ENCODE measurements at places on chromosomes 5 and 9.
A peak's percentile ranks its signal among the peaks of the same experiment; 100 is the strongest.

GRCh38 chr5:143110591-143110990 lies 292.9 kb downstream of the NR3C1 start:
- H3K36me3 ChIP-seq, result no peaks in the 10 kb centered on the region
- H3K4me1 ChIP-seq, result peaks cover 4% of the 10 kb centered on the region
- no peak overlapping the region for H3K4me3 ChIP-seq

DNA sequence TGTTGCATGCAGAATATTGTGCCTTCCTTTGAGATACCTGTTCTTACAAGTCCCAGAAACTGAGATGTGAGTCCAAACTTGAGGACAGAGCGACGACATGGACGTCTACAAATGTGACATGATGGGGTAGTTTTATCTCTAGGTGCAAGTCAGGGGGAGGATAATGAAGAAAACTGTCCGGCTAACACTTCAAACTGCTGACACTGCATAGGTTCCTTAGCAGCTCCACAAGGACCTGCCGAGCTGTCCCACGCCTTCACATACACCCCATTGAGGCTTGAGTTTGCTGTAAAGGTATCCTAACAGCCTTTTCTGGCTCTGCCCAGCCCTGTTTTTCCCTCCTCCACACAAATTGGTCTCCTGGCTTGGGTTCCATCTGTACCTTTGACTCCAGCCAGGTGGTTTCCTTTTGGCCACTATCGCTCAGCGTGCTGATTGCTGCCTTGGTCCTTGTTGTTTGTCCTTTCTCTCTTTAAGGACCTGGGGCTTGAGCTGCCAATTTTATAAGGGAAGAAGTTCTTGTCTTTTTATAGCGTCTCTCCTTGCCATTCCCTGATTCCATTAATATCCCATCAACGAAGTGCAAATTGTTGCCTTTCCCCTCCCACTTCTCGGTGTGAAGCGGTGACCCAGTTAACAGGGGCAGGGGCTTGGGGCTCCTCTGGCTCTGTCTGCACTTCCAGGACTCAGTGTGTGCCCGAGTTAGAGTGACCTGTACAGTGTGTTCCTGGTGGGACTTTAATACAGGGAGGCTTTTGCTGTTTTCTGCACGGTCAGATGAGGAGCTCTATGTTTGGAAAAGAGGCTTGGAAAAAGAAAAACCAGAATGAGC lies 100.3 kb downstream of the PCSK1 start:
- H3K27me3 ChIP-seq, result no peaks in the 10 kb centered on the region
- no peak for DNase-seq

- H3K4me3 ChIP-seq, result peak overlapping the region; percentile 18
- H3K36me3 ChIP-seq, result no peaks in the 10 kb centered on the region
- no peak for DNase-seq
- H3K27me3 ChIP-seq, result no peaks in the 10 kb centered on the region
Measured at GRCh38 chr5:160198841-160199409, 30.4 kb upstream of the FABP6 start.

DNA sequence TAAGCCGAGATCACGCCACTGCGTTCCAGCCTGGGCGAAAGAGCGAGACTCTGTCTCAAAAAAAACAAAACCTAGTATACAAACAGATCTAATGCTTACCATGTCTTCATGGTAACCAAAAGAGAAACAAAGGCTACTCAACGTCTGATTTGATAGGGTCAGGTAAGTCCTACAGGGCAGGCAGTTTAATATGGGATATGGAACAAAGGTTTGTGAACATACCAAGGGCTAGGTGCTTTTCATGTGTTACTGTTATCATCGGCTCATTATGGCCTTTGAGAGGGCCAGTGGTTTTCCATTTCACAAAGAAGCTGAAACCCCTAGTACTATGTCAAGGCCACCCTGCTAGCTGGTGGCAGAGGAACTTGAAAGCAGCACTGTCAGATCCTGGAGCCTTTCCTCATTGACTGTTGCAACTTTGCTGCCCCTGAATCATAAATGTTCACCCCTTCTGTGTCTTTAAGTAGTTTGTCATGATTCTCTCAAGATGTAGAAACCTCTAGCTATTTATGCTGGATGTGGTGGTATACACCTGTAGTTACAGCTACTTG lies 5.1 kb downstream of the IQGAP2 start:
- H3K4me3 ChIP-seq, result no peak overlapping the region
- no peak for DNase-seq
- H3K27ac ChIP-seq, result no peak overlapping the region
- no peaks in the 10 kb centered on the region for H3K36me3 ChIP-seq
- no peaks in the 10 kb centered on the region for H3K27me3 ChIP-seq

DNA sequence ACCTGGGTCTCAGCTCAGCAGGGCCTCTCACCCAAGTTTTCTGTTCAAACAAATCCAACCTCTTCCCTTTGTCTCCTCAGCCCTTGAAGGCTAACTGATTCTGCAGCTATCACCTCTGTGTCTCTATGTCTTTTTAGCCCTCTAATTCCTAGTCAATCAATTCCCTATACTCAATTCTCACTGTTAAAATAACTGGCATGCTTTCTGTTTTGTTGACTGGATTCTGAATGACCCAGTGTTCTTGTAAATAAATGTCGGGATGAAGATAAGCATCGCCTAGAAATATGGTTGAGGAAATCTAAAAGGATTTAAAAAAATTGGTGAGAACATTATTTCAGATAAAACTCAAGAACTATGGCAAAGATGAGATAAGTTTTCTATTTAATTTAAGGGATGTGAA lies 210.2 kb downstream of the ICE1 start:
- no peaks in the 10 kb centered on the region for H3K4me1 ChIP-seq
- H3K27me3 ChIP-seq, result no peaks in the 10 kb centered on the region
- DNase-seq, result no peak
- no peaks in the 10 kb centered on the region for H3K36me3 ChIP-seq
- H3K27ac ChIP-seq, result no peak overlapping the region

DNA sequence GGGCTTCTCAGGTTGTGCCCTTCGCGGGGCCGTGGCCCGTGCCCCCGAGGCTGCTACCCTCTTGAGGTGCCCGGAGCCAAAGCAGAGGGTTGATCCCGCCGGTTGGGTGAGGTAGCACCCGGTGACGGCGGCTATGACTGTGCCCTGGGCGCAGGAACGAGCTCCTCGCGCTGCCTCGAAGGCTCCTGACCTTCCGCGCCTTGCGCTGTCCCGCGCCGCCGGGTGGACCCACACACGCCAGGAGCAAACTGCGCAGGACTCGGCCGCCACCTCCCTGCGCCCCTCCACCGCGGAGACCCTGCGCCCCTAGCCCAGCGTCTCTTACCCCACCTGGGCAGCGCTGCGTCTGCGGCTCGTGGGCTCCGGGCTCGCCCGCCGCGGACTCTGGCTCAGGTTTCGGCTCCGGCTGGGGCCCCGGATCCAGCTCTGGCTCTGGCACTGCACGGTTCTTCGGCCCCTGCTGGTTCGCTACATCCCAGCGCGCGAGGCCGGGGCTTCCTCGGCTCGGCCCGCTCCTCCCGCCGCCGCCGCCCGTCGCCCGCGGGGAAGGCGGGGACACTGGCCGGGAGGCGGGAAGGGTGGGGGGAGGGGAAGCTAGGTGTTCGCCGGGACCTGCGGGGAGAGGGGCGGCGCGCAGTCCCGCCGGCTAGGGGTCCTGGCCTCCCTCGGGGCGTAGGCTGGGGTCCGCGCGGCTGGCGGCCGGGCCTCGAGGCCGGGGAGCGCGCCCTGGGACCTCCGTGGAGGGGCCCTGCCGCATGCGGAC lies 5.4 kb upstream of the PITX1 start:
- no peak for DNase-seq
- H3K27me3 ChIP-seq, result peaks cover 95% of the 10 kb centered on the region
- H3K4me1 ChIP-seq, result peaks cover 28% of the 10 kb centered on the region
- H3K4me3 ChIP-seq, result peak overlapping the region; percentile 50

- no peak overlapping the region for H3K27ac ChIP-seq
- no peak for DNase-seq
- H3K4me1 ChIP-seq, result peaks cover 11% of the 10 kb centered on the region
- no peaks in the 10 kb centered on the region for H3K27me3 ChIP-seq
- H3K4me3 ChIP-seq, result no peak overlapping the region
- no peaks in the 10 kb centered on the region for H3K36me3 ChIP-seq
Measured at GRCh38 chr5:87074072-87074471, 193.6 kb upstream of the RASA1 start.

DNA sequence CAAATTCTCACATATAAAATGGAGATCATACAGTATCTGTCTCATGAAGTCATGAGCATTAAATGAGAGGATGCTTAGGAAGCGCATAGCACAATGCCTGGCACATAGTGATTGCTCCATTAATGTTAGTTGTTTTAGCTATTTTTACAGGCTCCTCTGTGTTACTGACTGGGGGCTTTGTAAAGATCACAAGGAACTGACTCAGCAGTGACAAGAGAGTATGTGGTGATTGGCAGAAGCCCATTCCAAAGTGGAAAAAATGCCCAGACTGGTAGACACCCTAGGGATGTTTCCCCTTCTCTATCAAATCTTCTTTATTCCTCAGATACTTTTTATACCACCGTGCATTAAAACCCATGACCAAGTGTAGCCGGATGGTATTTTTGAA lies 33.5 kb downstream of the ABLIM3 start:
- H3K36me3 ChIP-seq, result no peaks in the 10 kb centered on the region
- no peak for DNase-seq
- H3K4me1 ChIP-seq, result no peaks in the 10 kb centered on the region
- no peaks in the 10 kb centered on the region for H3K27me3 ChIP-seq

GRCh38 chr5:39137819-39138451 lies 63.7 kb upstream of the RICTOR start:
- no peaks in the 10 kb centered on the region for H3K4me1 ChIP-seq
- DNase-seq, result no peak
- H3K27ac ChIP-seq, result no peak overlapping the region
- H3K27me3 ChIP-seq, result no peaks in the 10 kb centered on the region

DNA sequence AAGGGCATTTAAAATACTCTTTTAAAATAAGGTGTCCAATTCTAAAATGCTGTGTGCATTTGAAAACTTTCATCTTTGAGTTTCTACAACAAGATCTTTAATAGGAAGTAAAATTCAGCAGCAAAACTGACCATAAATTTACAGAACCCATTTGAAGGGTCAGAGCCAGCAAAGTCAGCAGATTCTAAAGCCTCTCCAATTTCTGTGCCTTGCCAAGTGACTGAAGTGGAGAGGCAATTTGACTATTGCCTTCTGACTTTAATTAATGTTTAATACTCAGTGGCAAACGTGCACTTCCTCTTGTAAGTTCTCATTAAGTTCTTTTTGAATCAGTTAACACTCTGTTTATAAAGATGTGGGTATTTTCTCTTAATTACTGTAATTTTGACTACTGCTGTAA lies 155.2 kb downstream of the BAAT start:
- H3K4me1 ChIP-seq, result no peaks in the 10 kb centered on the region
- H3K36me3 ChIP-seq, result no peaks in the 10 kb centered on the region
- H3K4me3 ChIP-seq, result no peak overlapping the region
- no peak overlapping the region for H3K27ac ChIP-seq

DNA sequence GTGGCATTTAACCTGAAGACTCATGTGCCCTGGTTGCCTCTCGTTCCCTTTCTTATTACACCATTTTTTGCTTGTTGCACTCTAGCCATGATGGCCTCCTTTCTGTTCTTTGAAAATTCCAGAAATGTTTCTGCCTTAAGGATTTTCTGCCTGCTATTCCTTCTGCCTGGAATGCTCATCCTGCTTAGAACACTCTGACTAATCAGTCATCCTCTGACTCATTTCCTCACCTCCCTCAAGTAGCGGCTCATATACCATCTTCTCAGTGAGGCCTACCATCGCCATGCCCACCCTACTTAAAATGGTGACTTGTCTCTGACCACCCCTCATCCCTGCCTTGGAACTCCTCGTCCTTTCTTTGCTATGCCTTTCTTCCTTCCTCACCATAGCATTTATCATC lies 68.8 kb downstream of the KIF4B start:
- no peaks in the 10 kb centered on the region for H3K27me3 ChIP-seq
- H3K36me3 ChIP-seq, result no peaks in the 10 kb centered on the region
- no peak overlapping the region for H3K4me3 ChIP-seq
- H3K4me1 ChIP-seq, result no peaks in the 10 kb centered on the region
- DNase-seq, result no peak

DNA sequence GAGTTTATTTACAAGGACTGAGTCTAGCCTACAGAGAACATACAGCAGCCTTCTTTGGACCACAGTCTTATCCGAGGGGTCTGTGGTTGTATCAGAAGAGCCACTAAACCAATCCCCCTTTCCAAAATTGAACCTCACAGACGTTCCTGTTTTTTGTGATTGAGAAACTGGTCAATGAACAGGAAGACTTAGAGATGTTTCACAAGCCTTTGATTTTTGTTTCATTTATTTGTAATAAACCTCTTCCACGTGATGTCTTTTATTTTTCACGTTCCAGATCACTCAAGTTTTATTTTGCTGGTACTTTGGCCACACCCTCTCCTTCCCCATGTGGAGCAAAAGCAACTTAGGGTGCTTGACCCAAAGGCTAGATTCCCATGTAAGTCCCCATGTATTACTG lies 16.1 kb downstream of the CCT5 start:
- no peaks in the 10 kb centered on the region for H3K27me3 ChIP-seq
- H3K4me3 ChIP-seq, result no peak overlapping the region
- H3K36me3 ChIP-seq, result peaks cover 35% of the 10 kb centered on the region
- no peak for DNase-seq
- H3K27ac ChIP-seq, result no peak overlapping the region

GRCh38 chr5:140951636-140952035 lies 14.6 kb upstream of the PCDHAC2 start:
- no peak overlapping the region for H3K27ac ChIP-seq
- no peaks in the 10 kb centered on the region for H3K36me3 ChIP-seq
- H3K4me1 ChIP-seq, result no peaks in the 10 kb centered on the region
- no peak overlapping the region for H3K4me3 ChIP-seq
- no peak for DNase-seq
- H3K27me3 ChIP-seq, result no peaks in the 10 kb centered on the region

DNA sequence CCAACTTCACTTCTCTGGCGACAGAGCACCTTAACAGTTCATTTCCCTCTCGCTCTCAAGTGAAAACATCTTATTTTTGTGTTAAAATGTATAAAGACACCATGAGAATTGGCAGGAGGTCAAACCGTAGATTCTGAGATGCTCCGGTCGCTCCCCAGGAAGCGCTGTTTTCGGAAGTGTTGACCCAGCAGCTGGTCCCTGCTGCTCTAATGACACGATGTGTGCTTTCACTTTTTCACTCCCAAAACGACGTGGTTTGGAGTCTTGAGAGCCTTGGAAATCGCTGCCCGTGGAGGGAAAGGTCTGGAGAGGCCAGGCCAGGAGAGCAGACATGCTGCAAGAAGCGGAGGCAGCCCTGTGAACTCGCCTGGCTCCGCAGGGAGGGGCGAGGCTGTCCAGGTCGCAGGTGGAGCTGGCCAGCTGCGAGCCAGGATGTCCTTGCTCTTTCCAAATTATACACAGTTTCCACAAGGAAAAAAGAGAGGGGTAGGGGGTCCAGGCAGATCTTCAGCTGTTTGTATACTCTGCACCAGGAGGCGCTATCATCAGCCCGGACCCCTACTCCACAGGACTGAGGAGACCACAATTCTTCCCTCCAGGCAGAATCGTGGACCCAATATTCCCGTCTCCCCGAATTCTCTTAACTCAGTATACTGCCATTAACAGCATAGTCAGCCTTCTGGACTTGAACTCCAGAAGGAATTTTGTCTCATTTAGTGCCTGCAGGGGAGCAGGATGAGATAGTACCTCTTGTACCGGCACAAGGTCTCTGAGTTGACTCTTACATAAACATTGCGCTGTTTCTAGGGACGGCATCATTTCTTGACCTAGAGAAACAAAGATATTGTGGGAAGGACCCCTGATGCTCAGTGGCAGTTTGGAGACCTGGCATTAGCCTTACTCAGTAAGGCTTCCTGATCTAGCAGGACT lies 248.6 kb upstream of the ANKRD55 start:
- no peaks in the 10 kb centered on the region for H3K36me3 ChIP-seq
- peaks cover 3% of the 10 kb centered on the region for H3K4me1 ChIP-seq
- DNase-seq, result peak; percentile 51
- peaks cover 13% of the 10 kb centered on the region for H3K27me3 ChIP-seq
- peak overlapping the region; percentile 84 for H3K4me3 ChIP-seq

GRCh38 chr9:78612091-78612490 lies 315.2 kb downstream of the PSAT1 start:
- no peak for DNase-seq
- H3K4me3 ChIP-seq, result no peak overlapping the region
- H3K27ac ChIP-seq, result no peak overlapping the region
